Stimulated activated CD8-positive, alpha-beta memory T cell treated with anti-CD3 and anti-CD28 coated beads, Interleukin-15, amount 100 ng/mL, for 48 hours (primary cell): ENCODE measurements at places on chromosomes 6 and 20.

GRCh38 chr20:49115564-49115963 lies 69.5 kb downstream of the CSE1L start:
- DNase-seq, result no peak

DNA sequence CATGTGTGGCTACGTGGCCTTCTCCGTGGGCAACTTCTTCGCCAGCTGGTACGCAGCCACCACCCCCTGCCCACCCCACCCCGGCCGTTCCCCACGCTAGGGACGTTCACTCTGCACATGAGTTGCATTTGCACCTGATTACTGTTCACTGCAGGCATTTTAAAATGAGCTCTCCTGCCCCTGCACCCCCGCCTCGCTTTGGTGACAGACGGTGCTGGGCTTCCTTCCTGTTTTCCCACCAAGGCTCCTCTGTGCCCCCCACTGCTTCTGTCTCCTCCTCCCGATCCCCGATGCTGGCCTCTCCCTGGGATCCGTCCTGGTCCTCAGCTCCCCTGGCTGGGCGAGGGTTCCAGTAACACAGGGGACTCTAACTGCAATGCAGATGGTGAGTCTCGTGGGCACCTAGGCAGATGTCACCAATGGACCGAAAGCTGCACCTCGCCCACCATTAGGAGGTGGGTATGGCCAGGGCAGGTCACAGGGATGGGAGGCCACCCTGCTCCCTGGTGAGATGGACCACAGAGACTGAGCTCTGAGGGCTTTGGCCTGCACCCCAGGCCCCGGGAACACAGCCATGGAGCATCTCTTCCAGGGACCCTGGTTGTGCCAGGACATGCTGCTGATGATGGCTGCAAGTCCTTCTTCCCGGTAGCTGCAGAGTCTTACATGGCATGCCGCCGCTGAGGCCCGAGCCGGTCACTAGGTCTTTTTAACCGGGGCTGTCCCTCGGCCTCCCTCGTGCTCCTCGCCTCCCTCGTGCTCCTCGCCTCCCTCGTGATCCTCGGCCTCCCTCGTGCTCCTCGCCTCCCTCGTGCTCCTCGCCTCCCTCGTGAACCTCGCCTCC lies 3.8 kb downstream of the UNC93A start:
- DNase-seq, result no peak

GRCh38 chr6:15495375-15495901 lies 167.4 kb downstream of the DTNBP1 start:
- DNase-seq, result no peak

DNA sequence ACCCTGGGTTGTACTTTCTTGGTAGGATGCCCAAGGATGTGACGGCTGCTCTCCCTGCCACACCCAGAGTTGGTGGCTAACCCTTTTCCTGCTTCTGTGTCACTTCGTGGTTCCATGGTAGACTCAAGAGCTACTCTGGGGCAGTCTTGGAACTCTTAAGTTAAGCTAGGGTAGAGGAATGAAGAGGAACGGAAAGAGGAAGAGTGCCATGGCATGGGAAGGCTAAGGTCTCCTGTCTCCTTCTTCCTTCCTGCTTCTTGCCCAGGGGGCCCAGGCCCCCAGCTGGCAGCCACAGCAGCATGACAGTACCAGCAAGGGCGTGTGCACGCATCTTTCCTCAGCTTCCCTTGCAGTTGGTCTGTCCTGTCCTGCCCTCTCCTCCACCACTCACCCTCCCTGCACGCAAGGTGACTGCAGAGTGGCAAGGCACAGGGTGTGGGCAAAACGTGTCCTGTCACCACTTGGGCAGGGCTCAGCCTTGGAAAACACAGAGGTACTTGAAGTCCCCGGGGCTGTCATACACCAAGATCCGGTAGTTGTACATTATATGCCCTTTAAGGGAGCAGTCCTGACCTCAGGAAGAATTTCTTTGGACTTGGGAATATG lies 39.8 kb upstream of the TGM3 start:
- no peak for DNase-seq

- no peak for DNase-seq
Measured at GRCh38 chr6:137951064-137951597, 84.1 kb downstream of the TNFAIP3 start.

DNA sequence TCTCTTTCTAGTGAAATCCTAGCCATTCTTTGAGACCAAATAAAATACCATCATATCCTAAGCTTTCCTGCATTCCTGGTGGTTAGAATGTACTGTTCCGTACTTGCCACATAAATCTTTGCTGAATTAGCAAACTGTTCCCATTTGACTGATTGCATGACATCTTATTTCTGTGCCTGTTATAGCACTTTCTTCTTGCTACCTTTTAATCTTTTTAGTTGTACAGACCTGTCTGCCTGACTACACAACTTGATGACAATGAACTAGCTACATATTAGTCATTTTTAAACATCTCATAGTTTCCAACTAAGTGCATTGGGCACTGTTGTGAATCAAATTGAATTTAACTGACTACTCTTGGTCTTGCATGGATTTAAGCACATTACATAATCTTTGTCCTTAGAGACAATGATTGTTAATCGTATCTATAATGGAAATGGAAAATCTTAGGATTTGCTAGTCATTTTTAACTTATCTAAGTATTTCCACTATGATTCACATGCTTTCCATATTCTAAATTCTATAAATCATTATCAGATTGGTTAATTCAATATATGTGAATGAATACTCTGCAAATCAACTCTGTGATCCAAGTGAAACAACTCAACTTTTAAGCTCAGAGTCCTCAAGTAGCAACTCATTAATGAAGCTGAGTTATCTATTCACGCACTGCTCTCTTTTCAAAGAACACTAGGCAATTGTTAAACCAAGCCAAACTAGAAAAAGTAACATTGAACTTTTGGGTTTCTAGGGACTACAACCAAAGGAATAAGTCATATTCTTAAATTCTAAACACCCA lies 109.0 kb downstream of the TNFRSF21 start:
- DNase-seq, result no peak

- no peak for DNase-seq
Measured at GRCh38 chr6:14856177-14856576, 389.7 kb upstream of the JARID2 start.

DNA sequence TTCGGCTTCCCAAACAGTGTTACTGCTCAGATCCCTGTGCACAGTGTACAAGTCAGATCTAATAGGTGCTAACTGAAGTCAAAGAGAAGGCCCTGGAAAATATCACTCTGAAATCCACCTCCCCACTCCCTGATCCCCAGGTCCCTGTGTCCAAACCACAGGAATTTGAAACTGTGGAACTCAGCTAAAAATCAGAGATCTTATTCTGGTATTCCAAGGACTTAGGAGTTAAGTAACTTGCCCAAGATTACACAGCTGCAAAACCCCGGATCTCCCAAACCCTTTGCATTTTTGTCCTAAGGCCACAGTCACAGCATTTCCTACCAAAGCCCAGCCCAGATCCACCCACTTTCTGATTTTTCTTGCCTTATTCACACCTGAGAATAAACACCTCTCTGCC lies 32.3 kb upstream of the SLC23A2 start:
- no peak for DNase-seq

GRCh38 chr6:3159805-3160781 lies 2.7 kb upstream of the TUBB2A start:
- peak; percentile 37 for DNase-seq

DNA sequence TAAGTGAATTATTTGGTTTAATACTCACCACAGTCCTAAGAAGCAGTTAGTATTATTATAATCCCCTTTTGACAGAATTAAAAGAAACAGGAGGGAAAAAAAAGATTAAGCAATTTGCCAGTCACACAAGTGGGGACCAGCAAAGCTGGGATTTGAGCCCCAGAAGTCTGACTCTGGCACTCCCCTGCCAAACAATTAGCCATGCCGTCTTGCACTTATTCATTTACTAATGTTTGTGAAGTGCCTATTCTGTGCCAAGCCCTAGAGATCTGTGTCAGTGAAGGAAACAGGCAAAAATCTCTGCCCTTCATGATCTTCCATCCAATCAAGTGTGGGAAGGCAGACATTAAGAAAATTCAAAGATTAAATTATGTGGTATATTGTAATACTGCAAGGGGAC lies 126.0 kb upstream of the TOP1 start:
- no peak for DNase-seq

GRCh38 chr20:52230409-52230808 lies 38.8 kb upstream of the ZFP64 start:
- DNase-seq, result no peak

GRCh38 chr6:72622094-72622940 lies 453 bp downstream of the KCNQ5 start:
- DNase-seq, result peak; percentile 52

GRCh38 chr6:2110504-2110903 lies 134.9 kb downstream of the GMDS start:
- DNase-seq, result no peak

DNA sequence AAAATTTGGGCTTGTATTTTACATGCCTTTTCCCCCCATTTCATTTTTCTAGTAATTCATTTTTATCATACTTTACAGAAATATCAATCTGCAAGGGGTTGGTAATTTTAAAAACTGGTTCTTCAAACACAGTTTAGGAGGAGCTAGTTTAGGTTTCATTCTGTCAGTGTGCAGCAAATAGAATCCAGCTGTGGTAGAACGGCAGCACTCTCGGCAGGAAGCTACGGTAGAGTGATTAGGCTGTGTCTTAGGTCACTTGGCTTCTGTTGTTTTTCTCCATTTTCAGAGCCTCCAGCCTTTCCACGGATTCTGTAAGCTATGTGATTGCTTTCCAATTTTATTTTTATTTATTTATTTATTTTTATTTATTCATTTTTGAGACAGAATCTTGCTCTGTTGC lies 32.7 kb downstream of the TLDC2 start:
- no peak for DNase-seq

GRCh38 chr6:401239-401993 lies 9.9 kb downstream of the IRF4 start:
- DNase-seq, result no peak

- no peak for DNase-seq
Measured at GRCh38 chr6:112189494-112189893, 64.9 kb downstream of the LAMA4 start.

GRCh38 chr20:7375905-7376304 lies 564.4 kb downstream of the HAO1 start:
- no peak for DNase-seq

DNA sequence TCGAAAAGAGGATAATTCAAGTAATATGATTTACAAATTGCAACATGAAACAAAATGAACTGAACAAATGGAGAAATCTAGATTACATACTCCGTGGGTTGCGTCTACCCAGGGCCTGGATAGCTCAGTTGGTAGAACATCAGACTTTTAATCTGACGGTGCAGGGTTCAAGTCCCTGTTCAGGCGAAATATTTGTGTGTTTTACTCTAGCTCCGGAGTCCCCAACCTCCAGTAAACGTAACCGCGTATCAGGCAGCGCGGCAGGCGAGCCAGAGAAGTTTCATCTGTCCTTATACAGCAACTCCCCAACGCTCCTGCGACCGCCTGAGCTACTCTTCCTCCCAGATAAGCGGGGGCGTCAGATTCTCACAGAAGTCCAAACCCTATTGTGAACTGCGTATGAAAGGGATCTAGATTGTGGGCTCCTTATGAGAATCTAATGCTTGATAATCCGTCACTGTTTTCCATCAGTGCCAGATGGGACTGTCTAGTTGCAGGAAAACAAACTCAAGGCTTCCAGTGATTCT lies 176.1 kb downstream of the TRIM27 start:
- no peak for DNase-seq

DNA sequence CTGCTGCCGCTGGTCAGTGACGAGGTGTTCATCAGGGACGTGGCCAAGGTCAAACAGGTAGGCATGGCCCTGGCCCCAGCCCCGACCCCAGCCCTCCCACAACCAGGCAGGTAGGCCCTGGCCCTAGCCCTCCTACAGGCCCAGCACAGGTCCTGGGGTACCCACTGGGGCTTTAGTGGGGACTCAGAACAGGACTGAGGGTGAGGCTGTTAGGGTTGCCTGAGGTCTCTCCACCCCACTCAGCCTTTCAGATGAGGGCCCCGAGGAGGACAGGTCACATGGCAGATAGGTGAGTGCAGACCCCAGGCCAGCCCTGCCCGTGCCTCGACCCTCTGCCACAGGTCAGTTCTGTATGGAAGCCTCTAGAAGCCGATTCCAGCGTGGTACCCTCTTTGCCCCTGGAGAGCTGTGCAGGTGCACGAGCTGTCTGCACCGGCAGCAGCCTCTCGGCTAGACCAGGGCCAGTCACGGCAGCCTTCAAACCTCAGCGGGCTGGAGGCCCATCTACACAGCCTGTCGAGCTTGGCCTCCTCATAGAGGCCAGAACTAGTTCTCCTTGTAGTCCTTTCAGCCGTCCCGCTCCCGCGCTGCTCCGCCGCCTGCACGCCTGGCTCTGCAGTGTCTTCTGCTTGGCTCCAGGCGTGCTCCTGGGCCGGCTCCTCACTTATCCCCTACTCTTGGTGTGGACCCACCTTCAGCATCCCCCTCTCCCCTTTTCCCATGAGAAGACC lies 35.5 kb downstream of the PYGB start:
- DNase-seq, result no peak
